Activated CD4-positive, CD25-positive, alpha-beta regulatory T cell (primary cell): ENCODE measurements at places on chromosomes 11 and 22.

- DNase-seq, result no peak
Measured at GRCh38 chr11:19101796-19102520, 15.0 kb upstream of the ZDHHC13 start.

DNA sequence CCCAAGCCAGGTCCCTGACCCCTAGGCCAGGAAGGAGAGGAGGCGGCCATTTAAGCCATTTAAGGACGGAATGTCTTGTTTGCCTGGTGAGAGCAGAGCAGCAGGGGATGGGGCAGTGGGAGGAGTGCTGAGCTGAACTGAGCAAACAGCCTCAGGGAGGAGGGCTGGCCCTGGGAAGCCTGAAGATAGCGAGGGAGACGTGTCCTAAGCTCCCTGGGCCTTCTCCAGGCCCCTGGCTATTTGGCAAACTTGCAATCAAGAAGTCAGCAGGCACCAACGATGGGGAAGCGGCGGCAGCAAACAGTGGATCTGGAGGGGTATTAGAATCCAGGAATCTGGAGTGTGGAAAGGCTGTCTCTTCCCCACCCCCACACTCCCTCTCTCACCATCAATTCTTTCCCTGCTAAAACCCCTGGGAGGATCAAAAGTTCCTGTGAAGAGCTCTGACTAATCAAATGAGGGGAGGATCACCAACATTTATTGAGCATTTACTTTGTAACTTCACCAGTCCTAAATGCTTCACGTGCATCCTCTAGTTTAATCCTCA, 8.8 kb downstream of the BCL9L start:
- DNase-seq, result no peak

DNA sequence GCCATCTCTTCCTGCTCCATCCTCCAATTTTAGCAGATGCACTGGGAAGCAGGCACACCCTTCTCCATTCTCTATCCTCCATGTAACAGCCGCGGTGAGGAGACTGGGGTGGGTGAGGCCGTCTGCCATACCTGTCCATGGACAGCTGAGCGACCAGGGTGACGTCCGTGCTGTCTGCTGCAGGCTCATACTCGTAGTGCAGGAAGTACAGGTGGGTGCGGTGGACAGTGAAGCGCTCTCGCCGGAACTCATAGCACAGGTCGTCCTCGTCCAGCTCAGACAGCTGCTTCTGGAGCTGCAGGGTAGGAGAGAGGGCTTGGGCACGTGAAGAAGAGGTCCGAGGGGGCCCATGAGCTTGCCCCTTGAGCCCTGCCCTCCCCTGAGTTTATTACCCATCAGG, 257.8 kb upstream of the SYN3 start:
- DNase-seq, result no peak

DNA sequence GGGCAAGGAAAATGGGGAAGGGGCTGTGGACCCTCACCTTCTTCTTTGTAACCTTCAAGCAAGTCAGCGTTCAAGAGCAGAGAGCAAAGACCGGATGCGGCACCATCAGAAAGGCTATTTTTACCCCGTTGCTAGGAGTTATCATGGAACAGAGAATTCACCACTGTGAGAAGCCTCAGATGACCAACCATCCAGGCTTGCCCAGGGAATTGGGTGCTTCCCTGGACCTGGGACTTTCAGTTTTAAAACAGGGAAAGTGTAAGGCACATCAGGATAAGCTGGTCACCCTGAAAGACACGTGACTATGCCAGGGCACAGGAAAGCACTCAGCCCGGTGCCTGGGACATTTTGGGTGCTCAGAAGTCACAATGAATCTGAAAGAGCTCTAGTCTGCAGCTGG, 10.4 kb downstream of the GALNT18 start:
- no peak for DNase-seq

GRCh38 chr22:48713272-48714205, 1114.1 kb downstream of the BRD1 start:
- DNase-seq, result no peak

DNA sequence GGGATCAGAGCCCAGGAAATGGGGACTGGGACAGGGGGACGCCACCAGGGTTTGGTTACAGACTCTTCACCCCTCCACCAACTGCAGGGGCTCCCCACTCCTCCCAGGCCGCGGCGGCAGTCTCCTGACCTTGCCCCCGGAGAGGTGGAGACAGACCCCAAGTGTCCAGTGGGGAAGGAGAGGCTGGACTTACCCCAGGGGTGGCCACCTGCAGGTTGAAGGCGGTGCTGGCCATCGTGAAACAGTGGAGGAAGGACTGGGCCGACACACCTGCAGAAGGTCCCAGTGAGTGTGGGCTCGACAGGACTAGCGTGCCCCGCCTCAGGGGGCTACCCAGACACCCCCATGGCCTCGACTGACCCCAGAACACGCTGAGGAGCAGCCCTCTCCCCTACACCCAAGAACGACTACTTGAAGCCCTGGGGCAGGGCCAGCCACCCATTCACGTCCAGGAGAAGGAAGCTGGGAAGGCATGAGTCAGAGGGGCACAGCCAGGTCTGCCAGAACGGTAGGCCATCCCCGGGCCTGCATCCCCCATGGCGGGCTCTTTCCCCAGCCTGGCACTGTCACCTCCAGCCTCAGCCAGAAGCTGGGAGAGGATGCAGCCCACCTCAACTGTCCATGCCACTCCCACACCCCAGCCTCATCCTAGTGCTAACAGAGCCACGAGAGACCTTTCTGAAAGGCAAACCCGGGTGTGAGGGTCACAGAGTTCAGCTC, 2.3 kb downstream of the GATD1 start:
- no peak for DNase-seq

GRCh38 chr11:58442136-58442535, at the start of gene OR5B12:
Gene OR5B12, minus strand, starts transcription at chr11:58442236. Its CDS starts 2,085 bp downstream, at chr11:58440151.
- no peak for DNase-seq

- DNase-seq, result no peak
Measured at GRCh38 chr11:57777969-57778317, 16.3 kb downstream of the CTNND1 start.

DNA sequence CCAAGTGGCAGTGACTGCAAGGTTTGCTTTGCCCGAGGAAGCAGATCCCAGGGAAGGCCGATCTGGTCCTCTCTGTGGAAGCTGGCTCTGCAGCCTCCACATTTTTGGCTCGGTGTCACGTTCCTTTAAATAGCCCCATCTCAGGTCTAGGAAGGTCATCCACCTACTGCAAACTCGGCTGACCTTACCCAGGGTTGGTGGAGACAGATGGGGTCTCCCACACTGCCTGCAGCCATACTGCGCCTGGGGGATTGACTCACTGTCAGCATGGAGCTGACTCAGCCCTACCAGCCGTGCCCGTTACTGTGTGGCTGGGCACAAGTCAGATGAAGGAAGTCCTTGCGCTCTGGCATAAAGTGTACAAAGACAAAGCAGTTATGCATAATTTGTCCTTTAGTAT, 16.9 kb downstream of the CDPF1 start:
- DNase-seq, result no peak

- DNase-seq, result no peak
Measured at GRCh38 chr22:47397673-47398072, 635.2 kb downstream of the TBC1D22A start.

GRCh38 chr11:102664001-102664752, 39.0 kb upstream of the MMP20 start:
- no peak for DNase-seq
